ENCODE measurements at places on chromosomes 2 and 18. TPM values are rescaled to one million over a fixed set of nuclear protein-coding genes. Genes with fewer than 3 reads are reported as not detected.
A peak's percentile ranks its signal among the peaks of the same experiment; 100 is the strongest.

ELP2 gene
- total RNA-seq = 45.1 TPM

MOGAT1 gene
- total RNA-seq = not detected

TMEM37 gene
- total RNA-seq = 1.2 TPM

DNA sequence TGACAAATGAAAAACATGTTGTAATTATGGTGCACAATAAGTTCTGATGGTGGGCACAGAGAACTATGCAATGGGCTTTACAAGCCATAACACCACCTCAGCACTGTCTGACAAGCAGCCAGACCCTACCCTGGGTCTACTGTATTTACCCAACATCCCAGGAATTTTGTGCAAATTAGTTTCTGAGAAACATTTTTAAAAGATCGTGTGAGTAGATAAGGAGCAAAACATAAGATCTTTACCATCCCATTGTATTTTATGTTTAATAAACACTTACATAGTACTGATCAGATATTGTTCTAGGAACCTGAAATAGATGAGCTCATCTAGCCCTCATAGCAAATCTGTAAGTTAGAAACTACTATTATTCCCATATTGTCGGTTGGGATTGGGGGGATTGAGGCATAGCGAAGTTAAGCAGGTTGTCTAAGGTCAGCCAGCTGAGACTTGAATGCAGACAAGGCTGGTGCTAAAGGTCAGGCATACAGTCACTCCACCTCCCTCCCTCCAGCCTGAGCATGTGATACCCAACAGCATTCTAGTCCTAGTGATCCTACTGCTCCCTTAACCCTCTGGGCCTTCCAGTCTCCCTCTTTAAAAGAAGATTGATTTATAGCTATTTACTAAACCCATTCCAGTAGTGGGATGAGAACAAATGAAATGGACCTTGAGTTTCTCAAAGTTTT, 67.4 kb upstream of the STAM2 start:
- no peak for DNase-seq

SNTG2 gene
- 0.22 TPM for total RNA-seq

UCN gene
- total RNA-seq = not detected

DNA sequence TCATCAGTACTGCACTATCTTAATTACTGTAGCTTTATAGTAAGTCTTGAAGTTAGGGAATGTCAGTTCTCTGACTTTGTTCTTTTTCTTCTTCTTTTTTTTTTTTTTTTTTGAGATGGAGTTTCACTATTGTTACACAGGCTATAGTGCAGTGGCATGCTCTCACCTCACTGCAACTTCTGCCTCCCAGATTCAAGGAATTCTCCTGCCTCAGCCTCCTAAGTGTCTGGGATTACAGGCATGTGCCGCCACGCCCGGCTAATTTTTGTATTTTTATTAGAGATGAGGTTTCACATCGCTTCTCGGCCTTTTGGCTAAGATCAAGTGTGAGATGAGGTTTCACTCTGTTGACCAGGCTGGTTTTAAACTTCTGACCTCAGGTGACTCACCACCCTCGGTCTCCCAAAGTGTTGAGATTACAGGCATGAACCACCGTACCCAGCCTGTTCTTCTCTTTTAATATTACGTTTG, 41.9 kb upstream of the TANC1 start:
- peak; percentile 44 for DNase-seq

DNA sequence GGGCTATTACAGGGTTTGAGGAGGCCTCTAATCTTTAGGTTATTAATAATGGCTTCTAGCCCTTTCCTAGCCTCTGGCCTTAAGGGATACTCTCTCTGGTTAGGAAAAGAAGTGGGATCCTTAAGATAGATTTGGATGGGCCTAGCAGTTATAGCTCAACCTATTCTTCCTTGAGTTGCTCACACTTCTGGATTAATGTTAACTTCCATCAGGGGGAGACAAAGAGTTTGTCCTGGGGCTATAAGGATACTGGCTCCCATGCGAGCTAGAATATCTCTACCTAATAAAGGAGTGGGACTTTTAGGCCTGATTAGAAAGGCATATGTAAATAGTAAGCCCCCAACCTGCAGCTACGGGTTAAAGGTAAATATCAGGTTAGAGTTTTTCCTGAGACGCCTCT, 14.3 kb upstream of the PTH2R start:
- no peak for DNase-seq

ST8SIA5 gene
- not detected for total RNA-seq

- no peak for DNase-seq
These were observed 9.9 kb downstream of the PLEKHM3 start for GRCh38 chr2:208015475-208015874.

BMPR2 gene
- 23.5 TPM for total RNA-seq

SH2D6 gene
- not detected for total RNA-seq

HMSD gene
- total RNA-seq = 0.29 TPM

DNA sequence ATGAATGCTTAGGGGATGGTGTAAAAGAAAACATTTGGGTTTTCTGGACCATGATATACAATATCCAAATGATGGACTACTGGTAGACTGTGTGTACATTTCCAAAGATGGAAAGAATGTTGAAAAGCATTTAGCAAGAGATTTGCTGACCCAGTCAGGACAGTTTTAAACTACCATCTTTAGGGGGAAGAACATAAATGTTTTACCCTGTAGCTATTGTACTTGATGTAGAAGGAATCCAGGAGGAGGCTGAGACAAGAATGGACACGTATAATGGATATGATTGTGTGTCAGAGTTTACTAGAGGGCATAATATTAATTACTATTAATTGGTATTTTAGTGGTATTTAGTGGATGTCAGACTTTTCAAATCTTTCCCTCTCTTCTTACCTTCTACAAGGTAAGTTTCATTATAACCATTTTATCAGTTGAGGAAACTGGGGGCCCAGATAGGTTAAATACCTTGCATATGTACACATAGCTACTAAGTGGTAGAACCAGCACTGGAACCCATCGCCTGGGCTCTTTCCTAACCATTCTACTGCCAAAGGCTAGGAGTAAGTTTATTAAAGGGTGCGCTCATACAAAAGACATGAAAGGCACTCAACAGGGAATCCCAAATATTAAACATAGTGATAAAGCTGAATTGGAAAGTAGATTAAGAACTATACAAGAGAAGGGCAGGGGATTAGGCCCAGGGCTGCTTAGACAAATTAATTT, 8.9 kb downstream of the TACR1 start:
- no peak for DNase-seq

UGT1A8 gene
- not detected for total RNA-seq

C2orf78 gene
- not detected for total RNA-seq

DNA sequence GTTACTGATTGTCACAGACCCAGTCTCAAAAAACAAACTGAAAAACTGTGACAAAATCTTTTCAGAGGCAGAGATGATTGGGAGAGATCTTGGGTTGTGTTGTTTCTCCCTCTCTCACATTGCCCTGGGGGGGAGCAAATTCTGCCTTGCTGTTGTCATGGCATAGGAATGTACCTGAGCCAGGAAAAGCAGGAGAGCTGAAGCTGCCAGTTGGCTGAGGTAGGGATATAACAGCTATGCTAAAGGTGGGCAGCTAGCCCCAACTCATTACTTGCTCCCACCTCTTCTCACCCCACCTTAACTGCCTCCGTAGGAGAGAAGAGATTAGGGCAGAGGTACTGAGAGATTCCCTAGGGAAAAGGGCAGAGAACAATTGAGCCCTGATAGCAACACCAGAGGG, 299.3 kb downstream of the OSR1 start:
- no peak for DNase-seq

DNA sequence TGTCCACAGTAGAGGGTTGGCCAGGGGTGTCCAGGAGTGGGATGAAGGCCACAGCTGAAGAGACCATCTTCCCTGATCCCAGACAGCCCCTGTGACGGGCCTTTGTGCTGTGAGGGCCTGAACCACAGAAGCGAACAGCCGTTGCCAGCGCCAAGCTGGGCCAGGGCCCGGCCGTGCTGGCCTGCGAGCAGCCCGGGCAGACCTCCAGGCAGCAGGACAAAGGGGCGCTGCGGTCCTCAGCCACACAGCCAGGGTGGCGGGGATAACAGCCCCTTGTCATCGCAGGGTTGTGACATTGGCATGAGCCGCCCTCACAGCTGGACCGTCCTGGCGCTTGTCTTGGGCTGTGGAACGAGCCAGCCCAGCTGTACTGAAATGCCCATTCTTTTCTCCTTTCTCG, 161.1 kb downstream of the FAM210A start:
- DNase-seq = no peak

DNA sequence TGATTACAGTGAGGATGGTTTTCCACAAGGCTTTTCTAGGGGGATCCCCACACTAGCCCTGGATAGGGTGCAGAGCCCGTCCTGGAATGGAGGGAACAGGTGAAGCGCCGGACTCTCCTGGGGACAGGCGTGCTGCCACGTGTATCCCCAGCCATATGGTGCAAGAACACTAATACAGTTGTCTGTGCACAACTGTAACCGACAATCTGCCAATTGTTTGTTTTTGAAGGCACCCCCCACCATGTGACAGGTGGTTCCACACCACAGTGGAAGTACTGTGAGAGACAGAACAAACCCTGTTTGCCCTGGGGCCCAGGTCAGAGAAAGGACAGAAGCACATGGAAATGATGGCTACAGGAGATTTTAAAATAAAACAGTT, 52.9 kb downstream of the MYCN start:
- no peak for DNase-seq

GRCh38 chr2:75606761-75607399, 39.7 kb upstream of the MRPL19 start:
- peak; percentile 61 for DNase-seq

DNA sequence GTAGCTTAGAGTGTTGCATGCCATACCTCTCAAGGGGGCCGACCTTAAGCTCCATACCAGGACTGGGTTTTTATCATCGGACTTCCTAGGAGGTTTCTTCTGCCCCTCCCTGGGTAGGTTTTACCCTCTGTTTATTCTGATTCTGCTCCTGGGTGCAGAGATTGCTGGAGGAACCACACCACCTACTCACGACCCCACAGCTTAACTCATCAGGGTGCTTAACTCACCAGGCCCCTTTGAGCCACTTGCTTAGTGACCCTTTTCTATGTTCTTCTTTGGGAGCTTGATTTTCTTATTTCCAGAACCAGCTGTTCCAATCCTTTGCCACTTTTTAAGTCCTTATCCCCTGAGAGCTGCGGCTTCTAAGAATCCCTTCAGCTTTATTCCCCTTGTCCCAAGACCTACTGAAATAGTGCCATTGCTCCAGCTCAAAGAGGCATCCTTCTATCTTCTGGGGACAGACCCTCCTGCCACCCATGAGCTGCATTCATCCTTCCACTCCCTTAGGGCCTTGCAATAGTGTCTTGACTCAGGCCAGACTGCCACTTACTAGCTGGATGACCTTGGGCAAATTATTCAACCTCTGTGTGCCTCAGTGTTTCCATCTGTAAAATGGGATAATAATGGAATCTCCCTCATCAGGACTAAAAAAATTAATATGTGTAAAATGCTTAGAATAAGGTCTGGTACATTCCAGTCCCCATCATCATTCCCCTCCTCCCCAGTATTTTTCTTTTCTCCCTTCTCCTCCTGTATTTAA, 5.8 kb downstream of the OXER1 start:
- DNase-seq = no peak

LYG2 gene
- not detected for total RNA-seq

GRCh38 chr2:37880551-37880950, 44.5 kb upstream of the RMDN2 start:
- no peak for DNase-seq

DNA sequence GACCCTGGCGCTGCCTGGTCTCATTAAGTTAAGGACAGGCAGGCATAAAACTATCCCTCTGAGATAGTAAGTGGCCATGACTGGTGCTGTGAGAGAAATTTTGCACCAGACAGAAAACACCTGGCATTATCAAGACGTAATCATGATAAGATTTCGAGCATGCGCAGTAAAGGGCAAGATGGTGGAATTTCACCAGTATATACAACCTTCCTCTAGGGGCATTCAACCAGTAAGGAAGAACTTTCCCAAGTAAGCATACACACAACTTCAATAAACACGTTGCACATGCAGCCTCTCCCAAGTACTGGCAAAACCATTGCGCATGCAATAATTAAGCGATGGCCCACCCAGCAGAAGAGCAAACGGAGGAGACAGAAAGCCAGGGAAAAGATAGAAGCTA, 1376.4 kb upstream of the CRIM1 start:
- DNase-seq = no peak

DNA sequence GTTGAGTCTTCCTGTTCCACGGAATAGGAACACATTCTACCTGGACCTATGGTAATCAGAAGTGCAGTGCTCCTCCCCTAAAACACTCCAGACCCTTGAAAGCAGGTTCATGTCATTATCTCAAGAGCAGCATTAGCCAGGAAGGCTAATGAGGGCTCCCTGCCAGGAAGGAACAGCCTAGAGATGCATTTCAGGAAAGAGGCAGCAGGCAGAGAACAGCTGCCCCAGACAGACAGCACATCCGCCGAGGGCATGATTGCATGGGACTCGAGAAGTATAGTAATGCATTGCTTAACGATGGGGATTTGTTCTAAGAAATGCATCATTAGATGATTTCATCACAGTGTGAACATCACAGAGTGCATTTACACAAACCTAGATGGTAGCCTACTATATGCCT, 171.5 kb downstream of the ALK start:
- no peak for DNase-seq

DNA sequence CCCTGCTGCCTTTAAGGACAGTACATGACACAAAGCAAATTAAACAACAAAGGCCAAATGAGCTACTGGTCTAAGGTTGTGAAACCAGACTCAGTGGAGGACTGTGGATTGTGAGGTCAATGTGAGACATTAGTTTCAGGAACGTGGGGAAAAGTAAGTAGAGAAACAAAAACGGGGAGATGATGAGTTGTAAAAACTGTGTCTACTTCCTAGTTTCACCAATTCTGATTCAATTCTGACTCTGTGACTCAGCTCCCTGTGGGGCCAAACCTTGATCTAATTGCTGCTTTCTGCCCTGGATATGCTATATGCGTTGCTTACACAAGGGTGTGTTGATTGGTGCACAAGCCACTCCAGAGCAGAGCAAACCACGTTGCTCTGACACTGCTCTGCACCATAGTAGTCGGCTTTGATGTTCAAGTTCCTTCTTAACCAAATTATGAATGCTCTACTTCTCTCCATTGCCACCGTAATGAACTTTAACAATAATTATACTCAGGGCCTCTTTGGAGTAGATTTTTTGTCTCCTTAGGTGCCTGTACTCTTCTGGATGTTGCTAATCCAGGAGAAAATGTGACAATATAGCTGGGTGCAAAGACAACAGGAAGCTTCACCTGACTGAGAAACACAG, 1640.1 kb upstream of the CELF4 start:
- no peak for DNase-seq

UBE2E3 gene
- 70.1 TPM for total RNA-seq

TSHZ1 gene
- total RNA-seq = 5.1 TPM

CELF4 gene
- not detected for total RNA-seq

DNA sequence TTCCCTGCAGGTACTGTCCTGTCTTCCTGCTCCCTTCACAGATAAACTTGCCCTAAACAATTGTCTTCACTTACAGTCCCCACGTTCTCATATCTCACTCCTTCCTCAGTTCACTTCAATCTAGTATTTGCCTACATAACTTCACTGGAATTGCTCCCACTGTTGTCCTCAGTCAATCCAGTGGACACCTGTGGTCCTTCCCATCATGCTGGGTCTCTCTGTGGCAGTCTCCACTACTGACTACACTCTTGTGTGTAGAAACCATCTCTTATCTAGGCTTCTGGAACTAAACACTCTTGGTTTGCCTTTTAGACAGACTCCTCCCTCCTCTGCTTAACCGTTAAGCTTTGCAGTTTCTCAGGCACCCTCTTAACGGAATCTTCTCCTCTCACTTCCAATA, 58.8 kb downstream of the COPS8 start:
- no peak for DNase-seq

- no peak for DNase-seq
These were observed 6.7 kb upstream of the SDC1 start for GRCh38 chr2:20231598-20232026.

DUSP2 gene
- total RNA-seq = 4.4 TPM

GRCh38 chr18:57077786-57078552, 68.9 kb upstream of the BOD1L2 start:
- no peak for DNase-seq

SH3RF3 gene
- 1.7 TPM for total RNA-seq

Measured in epithelial cell of proximal tubule (primary cell).